A549 treated with CpdA at 1 μM for 4 hours (cell line): ENCODE measurements at places on chromosomes 7 and 10. TPM values are rescaled to one million over a fixed set of nuclear protein-coding genes. Genes with fewer than 3 reads are reported as not detected.

The MRC1 gene
- total RNA-seq, result 0.02 to 0.03 TPM (median 0.02 TPM) in 4 of 5 replicates, not detected in the other

The LIPN gene
- total RNA-seq, result not detected in 5 replicates

The SEMA3E gene
- 2.2 to 3.4 TPM (median 2.8 TPM) in 5 replicates for total RNA-seq

The PHYHIPL gene
- 0.13 to 0.38 TPM (median 0.29 TPM) in 5 replicates for total RNA-seq

The TMEM196 gene
- not detected in 5 replicates for total RNA-seq

The CHAT gene
- not detected in 5 replicates for total RNA-seq

The KEL gene
- 1.1 TPM in 1 of 5 replicates, not detected in the others for total RNA-seq

The URGCP gene
- 25.8 to 29.6 TPM (median 28.3 TPM) in 5 replicates for total RNA-seq

The EBF3 gene
- total RNA-seq, result 0.11 to 0.21 TPM (median 0.16 TPM) in 5 replicates

The VIPR2 gene
- total RNA-seq, result not detected in 5 replicates

The NEUROD6 gene
- not detected in 5 replicates for total RNA-seq

The UCMA gene
- not detected in 5 replicates for total RNA-seq

The DRGX gene
- total RNA-seq, result not detected in 5 replicates

The FOXK1 gene
- total RNA-seq, result 12.4 to 14.8 TPM (median 12.6 TPM) in 5 replicates

The CCDC172 gene
- not detected in 5 replicates for total RNA-seq

The NKX1-2 gene
- total RNA-seq, result 0.03 TPM in 1 of 5 replicates, not detected in the others

The CYP2C9 gene
- 0.07 to 0.11 TPM in 2 of 5 replicates, not detected in the others for total RNA-seq

The FZD8 gene
- 5.0 to 9.2 TPM (median 8.6 TPM) in 5 replicates for total RNA-seq

The GNG11 gene
- 32.3 to 35.6 TPM (median 33.9 TPM) in 5 replicates for total RNA-seq

The SLC13A1 gene
- total RNA-seq, result not detected in 5 replicates

The ZNF503 gene
- total RNA-seq, result 8.5 to 13.3 TPM (median 12.4 TPM) in 5 replicates

The GRID1 gene
- 0.17 to 0.35 TPM (median 0.33 TPM) in 5 replicates for total RNA-seq

The CALHM3 gene
- total RNA-seq, result 0.21 to 0.63 TPM (median 0.36 TPM) in 5 replicates

The BCL7B gene
- 62.6 to 80.5 TPM (median 71.7 TPM) in 5 replicates for total RNA-seq

The HOXA4 gene
- total RNA-seq, result 1.5 to 2.7 TPM (median 2.6 TPM) in 5 replicates

The SCIN gene
- 0.37 to 0.51 TPM (median 0.43 TPM) in 5 replicates for total RNA-seq

The OR2A1 gene
- total RNA-seq, result not detected in 5 replicates

The MLLT10 gene
- total RNA-seq, result 25.7 to 32.6 TPM (median 28.8 TPM) in 5 replicates

The CRPPA gene
- 0.52 to 0.79 TPM (median 0.70 TPM) in 5 replicates for total RNA-seq

The RSPH10B2 gene
- 0.05 to 0.28 TPM (median 0.13 TPM) in 3 of 5 replicates, not detected in the others for total RNA-seq

The TRPV5 gene
- total RNA-seq, result not detected in 5 replicates

The PCDH15 gene
- not detected in 5 replicates for total RNA-seq

The CYP2C19 gene
- total RNA-seq, result 0.02 TPM in 1 of 5 replicates, not detected in the others

The ZNF679 gene
- total RNA-seq, result not detected in 5 replicates

The LIPM gene
- not detected in 5 replicates for total RNA-seq

The MMP21 gene
- 0.13 TPM in 1 of 5 replicates, not detected in the others for total RNA-seq

The AOAH gene
- 0.05 TPM in 1 of 5 replicates, not detected in the others for total RNA-seq

The SLC26A5 gene
- total RNA-seq, result not detected in 5 replicates

The HOXA9 gene
- 0.45 to 1.3 TPM (median 0.73 TPM) in 5 replicates for total RNA-seq

The LDB3 gene
- 0.02 to 0.13 TPM (median 0.06 TPM) in 3 of 5 replicates, not detected in the others for total RNA-seq

The ADIRF gene
- 0.16 to 0.49 TPM in 2 of 5 replicates, not detected in the others for total RNA-seq

The HGF gene
- total RNA-seq, result 0.06 TPM in 2 of 5 replicates, not detected in the others

The TUBAL3 gene
- total RNA-seq, result 0.24 to 0.49 TPM (median 0.31 TPM) in 5 replicates

The AKR1C2 gene
- total RNA-seq, result 3,008 to 3,788 TPM (median 3,160 TPM) in 5 replicates

The C10orf143 gene
- 0.49 to 1.0 TPM (median 0.80 TPM) in 5 replicates for total RNA-seq

The PIK3CG gene
- not detected in 5 replicates for total RNA-seq

The CPA1 gene
- total RNA-seq, result not detected in 5 replicates

The DEPP1 gene
- 1.3 to 1.8 TPM (median 1.4 TPM) in 5 replicates for total RNA-seq

The INSIG1 gene
- total RNA-seq, result 19.3 to 24.8 TPM (median 22.1 TPM) in 5 replicates

The TUBGCP2 gene
- total RNA-seq, result 39.4 to 48.9 TPM (median 45.1 TPM) in 5 replicates

The GIMAP6 gene
- not detected in 5 replicates for total RNA-seq

The ZNF107 gene
- total RNA-seq, result 2.3 to 3.9 TPM (median 2.6 TPM) in 5 replicates

The UNCX gene
- total RNA-seq, result 0.05 to 0.08 TPM (median 0.06 TPM) in 3 of 5 replicates, not detected in the others

The PKD2L1 gene
- 0.09 to 0.15 TPM in 2 of 5 replicates, not detected in the others for total RNA-seq

The TLL2 gene
- total RNA-seq, result 0.07 to 0.19 TPM (median 0.12 TPM) in 5 replicates
